Stimulated activated CD4-positive, alpha-beta T cell treated with anti-CD3 and anti-CD28 coated beads, Interleukin-4, amount 100 ng/mL, for 4 hours (primary cell): ENCODE measurements at places on chromosomes 5 and 9.

GRCh38 chr9:125189011-125189360 is 617 bp downstream of the PPP6C start:
- peak; percentile 20 for DNase-seq

DNA sequence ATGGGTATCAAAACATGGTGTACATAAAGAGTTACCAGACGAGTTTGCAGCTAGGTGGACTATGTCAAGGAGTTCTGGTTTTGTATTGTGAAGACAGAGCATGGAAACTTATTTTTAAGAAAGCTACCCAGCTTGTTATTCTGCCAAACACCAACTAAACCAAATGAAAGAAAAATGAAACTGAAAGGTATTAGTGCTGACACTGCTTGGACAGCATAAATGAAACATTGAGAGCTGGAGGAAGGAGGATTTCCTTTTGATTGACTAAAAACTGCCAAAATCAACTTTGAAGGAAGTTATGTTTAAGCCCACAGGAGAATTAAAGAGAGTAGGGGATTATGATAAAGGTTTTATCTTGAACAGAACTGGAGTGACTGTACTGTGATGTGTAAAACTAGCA is 766.2 kb downstream of the PTPRD start:
- no peak for DNase-seq

GRCh38 chr5:91182763-91183162 is 200.4 kb downstream of the ARRDC3 start:
- no peak for DNase-seq

DNA sequence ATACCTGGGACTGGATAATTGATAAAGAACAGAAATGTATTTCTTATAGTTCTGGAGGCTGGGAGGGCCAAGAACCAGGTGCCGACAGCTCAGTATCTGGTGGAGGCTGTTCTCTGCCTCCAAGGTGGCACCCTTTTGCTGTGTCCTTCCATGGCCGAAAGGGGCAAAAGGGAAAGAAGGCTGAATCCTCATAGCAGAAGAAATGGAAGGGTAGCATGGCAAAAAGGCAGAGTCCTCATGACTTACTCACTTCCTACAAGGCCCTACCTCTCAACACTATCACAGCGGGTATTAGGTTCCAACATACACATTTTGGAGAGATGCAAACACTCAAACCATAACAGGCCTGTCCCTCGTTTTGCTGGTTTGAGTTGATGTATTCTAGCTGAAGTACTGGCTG is 25.1 kb upstream of the MED10 start:
- DNase-seq = no peak

DNA sequence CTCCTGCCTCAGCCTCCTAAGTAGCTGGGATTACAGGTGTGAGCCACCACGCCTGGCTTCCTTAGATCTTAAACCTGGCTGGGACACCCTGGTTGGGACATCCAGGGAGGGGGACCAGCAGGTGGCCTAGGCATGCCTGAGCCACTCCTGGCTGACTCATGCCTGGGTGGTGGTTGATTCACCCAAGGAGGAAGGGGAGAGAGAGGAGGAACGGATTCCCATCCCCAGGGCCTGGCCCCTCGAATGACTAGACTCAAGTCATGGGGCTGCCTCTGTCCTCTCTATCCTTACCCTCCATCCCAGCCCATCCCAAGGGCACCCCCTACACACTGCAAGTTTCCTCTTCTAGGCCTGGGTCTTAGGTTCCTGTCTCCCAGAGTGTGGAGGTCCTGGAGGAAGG is 12.7 kb downstream of the EEIG1 start:
- DNase-seq = peak; percentile 64

GRCh38 chr5:97529354-97529985 is 346.4 kb upstream of the RIOK2 start:
- DNase-seq = no peak

GRCh38 chr9:121700165-121700831 is 48.9 kb downstream of the DAB2IP start:
- DNase-seq = no peak

GRCh38 chr9:6054280-6055099 is 39.1 kb upstream of the RANBP6 start:
- peak; percentile 46 for DNase-seq

- peak; percentile 54 for DNase-seq
Measured at GRCh38 chr9:129609486-129610212, 11.3 kb downstream of the C9orf50 start.

DNA sequence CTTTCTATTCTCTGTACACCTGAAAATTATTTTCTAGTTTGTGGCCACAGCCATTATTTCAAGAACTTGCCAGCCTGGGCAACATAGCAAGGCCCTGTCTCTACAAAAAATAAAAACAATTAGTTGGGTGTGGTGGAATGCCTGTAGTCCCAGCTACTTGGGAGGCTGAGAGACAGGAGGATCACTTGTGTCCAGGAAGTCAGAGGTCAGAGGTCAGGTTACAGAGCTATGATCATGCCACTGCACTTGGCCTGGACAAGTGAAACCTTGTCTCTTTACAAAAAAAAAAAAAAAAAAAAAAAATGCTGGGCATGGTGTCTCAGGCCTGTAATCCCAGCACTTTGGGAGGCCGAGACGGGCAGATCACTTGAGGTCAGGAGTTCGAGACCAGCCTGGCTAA is 58.3 kb downstream of the HMGCR start:
- no peak for DNase-seq

GRCh38 chr5:170145462-170145861 is 39.8 kb downstream of the FOXI1 start:
- no peak for DNase-seq

GRCh38 chr5:59130431-59130830 is 547.6 kb downstream of the RAB3C start:
- DNase-seq = no peak

DNA sequence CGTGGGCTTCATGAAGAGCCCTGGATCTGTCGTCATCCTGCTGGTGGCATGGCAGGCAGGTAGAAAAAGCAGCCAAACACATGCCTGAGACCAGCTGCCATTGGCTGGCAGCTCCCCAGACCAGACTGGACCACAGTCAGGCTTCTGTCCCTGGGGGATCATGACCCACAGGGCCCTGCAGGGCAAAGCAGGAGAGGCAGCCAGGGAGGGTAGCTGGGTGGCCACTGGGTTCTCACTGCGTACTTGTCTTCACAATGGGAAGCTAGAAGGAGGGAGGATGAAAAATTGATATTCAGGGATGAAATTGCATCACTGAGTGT is 67.8 kb upstream of the GARNL3 start:
- no peak for DNase-seq

GRCh38 chr5:72494623-72495124 is 12.5 kb downstream of the ZNF366 start:
- no peak for DNase-seq

DNA sequence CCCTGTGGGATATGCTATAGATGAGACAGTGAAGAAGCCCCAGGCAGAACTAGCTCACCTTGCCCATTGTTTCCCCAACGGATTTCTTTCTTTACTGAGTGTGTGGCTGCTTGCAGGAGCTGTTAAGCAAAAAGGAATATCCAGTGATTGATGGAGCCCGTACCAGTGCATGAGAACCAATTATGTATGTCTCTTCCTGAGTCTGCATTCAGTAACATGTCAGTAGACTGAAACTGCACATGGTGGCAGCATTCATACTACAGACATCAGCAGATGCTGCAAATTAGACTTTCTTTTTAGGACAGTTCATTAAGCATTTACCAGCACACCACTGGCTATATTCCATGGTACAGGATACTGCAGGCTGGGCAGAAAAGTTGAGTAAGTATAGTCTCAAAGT is 90.3 kb upstream of the PLCXD3 start:
- no peak for DNase-seq

DNA sequence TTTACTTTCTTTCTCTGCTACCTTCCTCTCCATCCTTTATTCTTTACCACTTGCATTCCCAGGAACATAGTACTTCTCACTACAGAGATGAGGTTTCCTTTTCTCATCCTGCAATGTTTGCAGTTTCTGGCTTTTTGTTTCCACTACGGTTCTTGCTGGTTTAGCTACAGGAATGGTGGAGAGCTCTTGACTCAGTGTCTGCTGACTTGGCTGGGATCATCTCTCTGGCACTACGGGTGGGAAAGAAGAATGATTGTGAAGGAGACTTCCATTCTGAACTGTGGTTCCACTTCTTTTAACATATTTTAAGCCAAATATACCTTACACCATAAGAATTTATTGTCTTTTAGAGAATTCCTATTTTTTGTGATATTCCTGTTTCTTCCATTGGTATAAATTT is 65.1 kb downstream of the NREP start:
- no peak for DNase-seq

DNA sequence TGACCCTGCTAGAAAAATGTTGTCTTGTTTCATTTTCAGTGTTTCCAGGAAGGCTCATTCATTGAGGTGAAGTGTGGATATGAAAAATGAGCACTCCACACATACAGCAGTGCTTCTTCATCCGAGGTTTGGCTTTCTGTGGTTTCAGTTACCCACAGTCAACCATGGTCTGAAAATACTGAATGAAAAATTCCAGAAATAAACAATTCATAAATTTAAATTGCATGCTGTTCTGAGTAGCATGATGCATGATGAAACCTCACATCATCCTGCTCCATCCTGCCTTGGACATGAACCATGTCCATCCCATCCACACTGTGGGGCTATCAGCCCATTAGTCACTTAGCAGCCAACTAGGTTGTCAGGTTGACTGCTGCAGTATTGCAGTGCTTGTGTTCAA is 10.4 kb upstream of the SLC45A2 start:
- DNase-seq = no peak

DNA sequence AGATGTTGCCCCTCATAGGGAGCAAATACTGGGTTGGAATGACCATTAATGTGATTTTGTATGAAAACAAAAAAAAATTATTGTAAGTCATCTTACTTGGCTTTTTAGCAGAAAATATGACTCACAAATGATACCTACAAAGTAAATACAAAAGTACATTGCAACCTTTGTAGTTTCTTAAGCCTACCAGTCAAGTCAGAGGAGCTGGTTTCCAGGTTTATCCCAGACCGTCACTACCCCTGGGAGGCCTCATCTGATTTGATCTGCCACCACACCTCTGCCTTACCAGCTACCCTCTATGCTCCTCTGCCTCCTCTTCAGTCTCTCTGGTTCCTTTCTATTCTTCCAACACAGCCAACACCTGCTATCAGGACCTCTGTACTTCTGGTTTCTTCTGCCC is 349.9 kb upstream of the CCNH start:
- DNase-seq = no peak

DNA sequence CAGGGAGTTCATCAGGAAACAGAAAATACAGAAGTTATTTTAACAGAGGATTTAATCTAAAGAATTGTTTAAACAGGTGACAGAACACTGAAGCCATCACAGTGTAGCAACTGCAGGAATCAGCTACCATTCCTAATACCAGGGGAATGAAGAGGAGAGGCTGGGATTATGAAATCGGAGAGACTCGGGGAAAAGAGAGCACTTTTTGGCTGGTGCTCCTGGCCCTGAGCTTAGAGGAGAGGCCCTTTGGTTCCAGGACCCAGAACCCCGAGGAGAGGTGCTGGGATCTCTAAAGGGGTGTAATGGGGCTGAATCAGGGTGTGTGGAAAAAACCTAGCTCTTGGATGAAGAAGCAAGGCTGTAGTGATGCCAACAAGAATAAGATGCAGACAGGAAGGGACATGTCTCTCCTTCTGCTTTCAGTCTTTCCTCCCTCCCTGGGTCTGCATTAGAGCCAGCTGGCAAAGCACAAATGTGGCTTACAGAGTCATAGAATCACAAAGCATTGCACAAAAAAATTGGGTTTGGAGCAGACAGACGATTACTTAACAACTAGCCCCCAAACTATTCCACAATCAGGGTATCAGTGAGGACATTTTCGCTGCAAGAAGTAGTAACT is 11.6 kb upstream of the SFXN1 start:
- DNase-seq = no peak
